Stimulated activated CD8-positive, alpha-beta memory T cell treated with anti-CD3 and anti-CD28 coated beads, Interleukin-2, amount 100 ng/mL, for 1 hour (primary cell): ENCODE measurements at places on chromosomes 4 and X.

DNA sequence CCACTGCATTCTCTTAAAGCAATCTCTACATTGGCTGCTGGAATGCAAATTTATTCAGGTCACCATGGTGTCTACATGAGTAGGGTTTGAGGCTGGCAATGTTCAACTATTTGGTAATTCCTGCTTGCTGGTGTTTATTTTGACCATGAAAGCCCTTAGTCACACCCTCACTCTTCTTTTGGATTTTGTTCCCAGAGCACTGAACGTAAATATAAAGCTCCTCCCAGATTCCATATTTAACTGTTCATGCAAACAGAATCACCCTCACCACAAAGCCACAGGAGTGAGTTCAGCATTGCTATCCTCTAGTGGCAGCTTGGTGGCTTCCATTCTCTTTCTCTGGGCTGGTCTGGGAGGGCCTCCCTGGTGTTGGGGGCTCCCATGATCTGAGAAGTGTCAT lies 82.8 kb downstream of the LNX1 start:
- no peak for DNase-seq

- peak; percentile 52 for DNase-seq
Observed at GRCh38 chr4:17511950-17512795, at the start of gene QDPR. Gene QDPR, minus strand, starts transcription at chr4:17512090. Its CDS starts 36 bp downstream, at chr4:17512054.

DNA sequence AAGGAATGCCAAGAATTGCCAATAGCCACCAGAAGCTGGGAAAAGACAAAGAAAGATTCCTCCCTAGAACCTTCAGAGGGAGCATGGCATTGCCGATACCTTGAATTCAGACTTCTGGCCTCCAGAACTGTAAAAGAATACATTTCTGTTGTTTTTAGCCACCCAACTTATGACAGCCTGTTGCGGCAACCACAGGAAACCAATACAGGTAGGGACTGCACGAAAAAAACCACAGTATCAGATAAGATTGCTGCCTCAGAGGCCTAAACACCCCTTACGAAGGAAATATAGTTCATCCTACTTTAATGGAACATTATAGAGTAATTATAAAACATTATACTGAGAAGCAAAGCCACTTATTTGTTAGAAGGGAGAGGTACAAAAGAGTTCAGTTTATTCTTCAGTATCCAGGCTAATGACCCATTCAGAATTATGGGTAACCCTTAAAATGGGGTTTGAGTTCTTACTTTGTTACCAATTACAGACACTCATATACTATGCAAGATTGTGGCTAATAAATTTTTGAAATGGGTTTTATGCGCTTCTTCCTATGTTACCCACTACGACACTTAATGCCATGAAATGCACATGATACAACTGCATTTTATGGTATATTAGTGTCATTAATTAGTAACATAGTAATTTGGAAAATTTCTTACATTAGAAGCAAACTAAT lies 37.4 kb upstream of the SMIM10L2A start:
- DNase-seq: peak; percentile 4

DNA sequence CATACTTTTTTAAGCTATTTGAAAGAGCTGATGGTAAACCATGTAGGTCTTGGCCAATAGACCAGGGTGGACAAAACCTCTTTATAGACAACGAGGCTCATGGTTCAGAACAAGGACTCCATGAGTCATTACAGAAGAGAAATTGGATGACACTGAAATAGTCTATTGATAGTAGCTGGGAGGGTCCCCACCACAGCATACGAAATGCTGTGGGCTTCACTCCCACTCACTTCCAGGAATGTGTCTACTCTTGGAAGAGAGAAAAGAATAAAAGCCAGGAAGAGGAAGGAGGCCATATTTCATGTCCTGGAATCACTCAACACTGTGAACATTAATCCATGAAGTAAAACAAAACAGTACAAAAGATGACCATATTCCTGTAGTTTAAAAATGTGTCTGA lies 82.3 kb upstream of the MXRA5 start:
- no peak for DNase-seq

DNA sequence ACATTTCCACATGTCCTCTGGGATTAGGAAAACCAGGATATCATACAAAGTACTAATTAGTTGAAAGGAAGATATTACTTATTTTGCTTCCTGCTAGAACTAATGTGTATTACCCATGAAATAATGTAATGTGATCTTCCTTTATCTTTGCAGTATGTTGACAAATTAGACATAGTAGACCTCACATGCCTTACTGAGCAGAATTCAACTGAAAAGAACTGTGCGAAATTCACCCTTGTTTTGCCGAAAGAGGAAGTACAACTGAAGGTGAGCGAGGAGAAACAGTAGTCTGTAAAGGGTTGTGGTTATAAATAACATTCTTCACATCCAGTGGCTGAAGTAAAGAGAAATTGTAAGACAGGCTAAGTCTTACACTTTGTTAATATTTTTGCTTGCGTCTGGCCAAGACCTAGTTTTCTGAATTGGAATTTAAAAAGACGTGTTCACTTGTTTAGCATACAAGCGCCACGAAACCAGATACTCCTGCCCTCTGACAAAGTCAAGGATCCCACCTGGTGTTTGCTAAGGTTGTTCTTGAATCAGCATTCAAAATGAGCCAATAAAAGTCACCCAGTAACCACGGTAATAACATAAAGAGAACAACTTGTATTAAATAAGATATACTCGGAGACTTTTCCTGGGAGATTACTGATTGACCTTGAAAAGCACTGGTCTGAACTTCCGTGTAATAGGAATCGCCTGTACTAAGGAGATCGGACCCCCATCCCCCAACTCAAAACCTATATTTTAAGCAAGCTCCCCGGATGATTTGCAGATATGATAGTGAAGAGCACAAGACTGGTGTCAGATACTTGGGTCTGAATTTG lies 16.9 kb downstream of the STAP1 start:
- no peak for DNase-seq

DNA sequence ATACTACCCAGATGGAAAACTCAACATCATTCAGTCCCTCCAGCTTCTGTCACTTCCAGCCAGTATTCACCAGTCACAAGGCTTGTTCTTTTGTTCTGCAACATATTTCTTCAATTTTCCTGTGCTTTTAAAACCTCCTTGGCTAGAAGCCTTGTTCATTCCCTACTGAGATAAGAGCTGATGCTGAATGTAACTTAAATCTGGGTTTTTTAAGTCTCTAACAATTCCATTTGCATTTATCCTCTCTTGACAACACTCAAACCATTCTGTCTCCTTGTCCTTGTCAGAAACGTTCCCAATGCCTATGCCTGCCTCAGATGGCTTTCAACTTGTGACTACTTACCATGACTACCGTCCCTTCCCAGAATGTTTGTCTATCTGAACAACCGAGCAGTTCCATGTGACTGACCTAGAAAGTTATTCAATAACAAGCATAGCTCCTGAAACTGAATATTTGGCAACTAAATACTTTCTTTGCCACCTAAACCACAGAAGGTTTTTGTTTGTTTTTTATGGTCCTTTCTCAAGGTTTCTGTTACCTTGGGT lies 682.9 kb upstream of the GALNTL6 start:
- DNase-seq: no peak

GRCh38 chr4:26885912-26886274 lies 25.3 kb downstream of the STIM2 start:
- no peak for DNase-seq

DNA sequence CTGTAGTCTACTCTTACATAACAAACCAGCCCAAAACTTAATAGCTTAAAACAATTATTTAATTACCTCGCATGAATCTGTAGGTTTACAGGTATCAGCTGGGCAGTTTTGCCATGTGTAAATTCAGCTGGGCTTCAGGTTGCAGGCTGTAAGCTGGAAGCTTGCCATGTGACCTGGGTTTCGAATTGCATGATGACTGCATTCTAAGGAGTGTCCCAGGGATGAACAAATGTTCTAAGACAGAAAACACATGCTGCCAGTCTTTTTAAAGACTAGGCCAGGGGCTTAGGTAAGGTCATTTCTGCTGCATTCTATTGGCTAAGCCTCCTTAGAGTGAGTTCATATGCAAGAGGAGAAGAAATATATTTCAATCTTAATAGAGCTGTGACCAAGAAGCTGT lies 44.8 kb downstream of the GRIA2 start:
- DNase-seq: no peak

DNA sequence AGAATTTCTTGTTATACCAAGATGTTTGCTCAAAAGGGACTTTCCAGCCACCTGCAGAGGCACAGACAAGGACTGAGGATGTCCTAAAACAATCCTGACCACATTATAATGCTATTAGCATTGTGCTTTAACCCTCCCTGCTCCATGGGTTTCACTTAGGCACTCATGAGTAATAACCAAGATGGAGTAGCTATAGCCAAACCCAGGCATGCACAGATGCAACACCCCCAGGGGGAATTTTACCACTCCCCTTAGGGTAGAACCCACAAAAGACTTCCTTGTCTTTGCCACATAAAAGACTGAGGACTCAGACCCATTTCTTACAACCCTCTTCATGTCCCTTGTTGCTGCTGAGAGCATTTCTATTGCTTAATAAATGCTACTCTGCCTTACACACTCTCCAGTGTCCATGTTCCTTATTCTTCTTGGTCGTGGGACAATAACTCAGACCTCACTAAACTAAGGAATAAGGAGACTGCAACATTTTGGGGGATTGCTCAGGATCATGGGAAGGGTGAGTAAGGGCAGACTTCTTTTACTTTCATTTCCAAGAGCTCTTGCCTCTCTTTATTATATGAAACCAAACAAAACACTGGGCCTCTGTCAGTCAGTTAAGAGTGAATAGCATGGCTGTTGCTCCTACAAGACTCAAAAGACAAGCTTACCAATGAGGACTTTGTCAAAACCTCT lies 103.5 kb downstream of the TECRL start:
- DNase-seq: no peak

DNA sequence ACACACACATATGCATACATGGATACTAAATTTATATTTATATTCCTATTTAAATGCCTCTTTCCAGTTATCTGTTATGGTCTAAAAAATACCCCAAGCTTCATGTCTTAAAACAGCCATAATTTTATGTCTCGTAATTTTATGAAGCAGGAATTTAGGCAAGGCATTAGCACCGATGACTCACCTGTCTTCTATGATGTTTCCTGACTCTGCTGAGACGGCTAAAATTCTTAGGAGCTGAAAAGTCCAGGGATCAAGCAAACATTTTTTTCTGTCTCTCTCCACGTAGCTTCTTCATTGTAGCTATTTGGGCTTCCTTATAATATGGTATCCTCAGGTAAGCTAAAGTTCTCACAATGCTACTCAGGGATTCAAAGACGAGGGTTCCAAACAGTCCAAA lies 930.3 kb downstream of the STIM2 start:
- no peak for DNase-seq

DNA sequence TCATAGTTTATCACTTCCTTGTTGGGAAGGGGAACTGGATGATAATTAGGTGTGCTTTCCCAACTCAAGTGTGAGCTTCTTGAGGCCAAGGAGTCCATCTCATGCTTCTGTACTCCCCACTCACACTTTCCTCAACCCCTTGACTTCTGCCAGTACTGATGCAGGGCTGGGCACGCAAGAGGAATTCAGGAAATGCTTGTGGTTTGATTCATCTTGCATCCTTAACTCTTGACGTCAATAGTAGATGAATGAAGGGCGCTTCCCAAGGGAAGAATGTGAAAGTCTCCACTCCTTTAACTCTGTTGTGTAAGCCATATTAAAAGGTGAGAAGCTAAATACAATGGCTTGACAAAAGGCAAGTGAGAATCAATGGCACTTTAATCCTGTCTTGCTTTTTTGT lies 101.8 kb downstream of the AGTR2 start:
- no peak for DNase-seq

- DNase-seq: no peak
Observed at GRCh38 chrX:15524417-15524816, 23.8 kb downstream of the BMX start.

GRCh38 chr4:88831031-88831430 lies 133.4 kb upstream of the NAP1L5 start:
- DNase-seq: no peak

GRCh38 chrX:153880440-153880815 lies 5.5 kb downstream of the L1CAM start:
- no peak for DNase-seq

DNA sequence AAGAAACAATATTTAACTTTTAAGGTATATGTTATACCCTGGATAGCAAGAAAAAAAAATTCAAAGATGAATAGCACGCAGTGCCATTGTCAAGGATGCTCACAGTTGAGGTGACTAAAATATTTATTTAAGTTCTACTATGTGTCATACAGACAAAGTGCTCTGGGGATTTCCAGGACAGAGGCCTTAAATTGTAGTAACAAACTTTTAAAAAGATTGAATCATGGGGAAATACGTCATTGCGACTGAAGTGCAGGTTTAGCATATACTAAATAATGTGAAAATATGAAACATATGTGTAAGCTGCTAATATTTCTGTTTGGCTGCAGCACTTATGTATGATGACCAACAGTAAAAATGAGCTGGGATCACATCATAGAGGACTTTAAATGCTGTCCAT lies 748.0 kb upstream of the PCDH7 start:
- DNase-seq: no peak
